Renal cortical epithelial cell (primary cell): ENCODE measurements at places on chromosomes 5 and 9.

GRCh38 chr9:91896513-91897121 is 53.4 kb downstream of the ROR2 start:
- DNase-seq = peak; percentile 68

GRCh38 chr5:67100301-67100700 is 96.3 kb downstream of the CD180 start:
- no peak for DNase-seq

- no peak for DNase-seq
Measured at GRCh38 chr9:97666907-97667686, 30.0 kb downstream of the XPA start.

GRCh38 chr5:127700237-127700766 is 2.9 kb upstream of the CCDC192 start:
- no peak for DNase-seq

DNA sequence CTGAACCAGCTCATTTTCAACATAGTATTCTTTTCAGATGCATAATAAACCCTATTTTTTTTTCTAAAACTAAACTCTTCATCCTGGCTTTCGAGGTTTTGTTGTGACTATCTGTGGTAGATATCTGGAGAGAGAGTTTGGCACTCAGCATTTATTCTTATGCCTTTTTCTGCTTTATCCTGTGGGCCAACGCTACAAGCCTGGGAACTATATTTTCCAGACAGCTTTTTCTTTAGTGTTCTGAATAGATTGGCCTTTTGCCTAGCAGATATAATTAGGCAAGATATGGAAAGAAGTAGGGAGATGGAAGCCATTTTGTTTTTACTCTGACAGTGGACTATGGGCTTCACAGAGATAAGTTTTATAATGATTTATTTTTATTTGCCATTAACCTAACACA is 486.7 kb downstream of the TMEM232 start:
- DNase-seq = no peak

- no peak for DNase-seq
Measured at GRCh38 chr5:108940506-108940905, 192.8 kb downstream of the FER start.

- no peak for DNase-seq
Measured at GRCh38 chr5:88685591-88686541, 197.1 kb downstream of the MEF2C start.

GRCh38 chr5:67985686-67986387 is 229.7 kb upstream of the PIK3R1 start:
- no peak for DNase-seq

DNA sequence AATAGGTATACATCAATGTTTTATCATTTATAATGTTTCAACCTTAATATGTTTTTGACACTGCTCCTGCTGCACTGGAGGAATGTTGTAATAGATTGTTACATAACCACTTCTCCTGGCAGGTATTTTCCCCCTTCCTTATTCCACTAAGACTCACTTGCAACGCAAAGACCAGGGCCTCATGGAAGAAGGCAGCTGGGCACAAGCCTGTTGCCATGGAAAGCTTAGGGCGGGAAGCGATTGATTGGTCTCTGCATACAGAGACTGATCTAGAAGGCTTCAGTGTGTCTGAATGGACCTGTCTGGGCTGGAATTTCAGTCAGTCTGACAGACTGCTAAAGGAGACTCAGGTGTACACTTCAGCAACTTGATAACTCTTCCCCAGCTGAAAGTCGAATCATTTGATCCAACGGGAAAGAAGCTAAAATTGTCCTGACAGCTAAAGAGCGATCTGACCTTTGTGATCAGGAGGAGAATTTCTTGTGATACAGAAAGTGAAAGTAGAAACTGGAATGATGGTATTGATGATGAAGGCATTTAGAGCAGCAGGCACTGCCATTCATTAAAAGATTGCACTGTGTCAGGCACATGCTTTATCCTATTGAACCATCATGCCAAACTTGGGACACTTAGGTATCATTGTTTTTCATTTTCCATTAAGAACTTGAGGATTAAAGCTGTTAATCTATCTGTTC is 65.1 kb downstream of the GRIA1 start:
- no peak for DNase-seq

DNA sequence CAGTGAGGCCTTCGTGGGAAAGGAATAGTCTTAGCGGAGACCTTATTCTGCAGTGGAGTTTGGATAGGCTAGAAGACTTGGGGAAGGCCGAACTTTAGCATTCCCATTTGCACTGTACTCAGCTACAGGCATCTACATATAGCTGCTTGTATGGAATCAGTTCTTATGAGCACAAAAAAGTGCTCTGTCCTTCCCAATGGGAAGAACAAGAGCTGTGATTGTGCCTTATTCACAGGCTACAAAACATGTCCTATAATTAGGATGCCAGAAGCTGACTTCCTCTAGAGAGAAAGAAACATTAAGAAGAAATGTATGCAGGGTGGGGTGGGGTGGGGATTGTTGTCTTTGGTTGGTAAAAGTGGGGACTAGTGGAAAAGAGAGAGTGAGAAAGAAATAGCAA is 154.7 kb downstream of the ATP10B start:
- no peak for DNase-seq

GRCh38 chr5:77852514-77853352 is 76.6 kb upstream of the TBCA start:
- DNase-seq = peak; percentile 88

DNA sequence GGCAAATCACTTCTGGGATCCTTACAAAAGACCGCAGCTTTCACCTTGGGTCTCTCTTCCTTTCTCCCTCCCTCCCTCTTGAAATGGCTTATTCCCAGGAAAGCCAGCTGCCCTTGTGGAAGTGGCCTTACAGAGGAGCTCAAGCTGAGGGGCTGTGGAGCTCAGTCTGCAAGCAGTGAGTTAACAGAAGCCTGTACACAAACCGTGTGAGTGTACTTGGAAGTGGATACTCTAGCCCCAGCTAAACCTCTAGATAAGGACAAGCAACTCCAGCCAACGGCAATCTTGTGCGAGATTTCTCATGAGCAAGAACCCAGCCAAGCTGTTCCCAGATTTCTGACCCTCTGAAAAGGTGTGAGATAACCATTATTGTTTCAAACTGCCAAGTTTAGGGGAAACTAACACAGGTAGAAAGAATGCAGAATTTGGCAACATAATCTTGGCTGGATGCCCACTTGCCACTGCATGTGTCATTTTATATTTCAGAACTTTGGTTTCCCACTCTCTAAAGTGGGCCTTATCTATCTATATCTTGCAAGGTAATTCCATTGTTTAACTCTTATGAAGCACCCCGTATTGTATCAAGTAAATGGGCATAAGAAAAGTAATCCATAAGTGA is 85.6 kb downstream of the CDH18 start:
- no peak for DNase-seq
